ENCODE measurements at places on chromosomes 6 and 20.
A peak's percentile ranks its signal among the peaks of the same experiment; 100 is the strongest.

DNA sequence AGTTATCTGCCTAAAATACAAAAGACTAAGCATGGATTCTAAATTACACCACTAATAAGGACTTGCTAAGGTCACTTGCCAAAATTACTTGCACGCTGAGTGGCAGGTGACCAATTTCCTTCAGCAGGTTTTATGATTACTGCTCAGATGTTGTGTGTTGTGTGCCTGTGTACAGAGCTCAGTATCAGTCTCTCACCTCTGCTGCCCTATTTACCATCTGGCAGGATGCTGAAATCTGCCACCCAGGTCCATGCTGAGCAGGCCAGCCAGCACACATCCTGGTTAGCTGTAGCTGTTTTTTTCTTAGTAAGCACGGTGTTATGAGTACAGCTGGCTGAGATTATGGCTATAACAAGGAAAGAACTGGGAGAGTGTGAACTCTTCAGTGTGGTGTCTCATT lies 34.0 kb downstream of the ELOVL4 start:
- no peak for DNase-seq

DNA sequence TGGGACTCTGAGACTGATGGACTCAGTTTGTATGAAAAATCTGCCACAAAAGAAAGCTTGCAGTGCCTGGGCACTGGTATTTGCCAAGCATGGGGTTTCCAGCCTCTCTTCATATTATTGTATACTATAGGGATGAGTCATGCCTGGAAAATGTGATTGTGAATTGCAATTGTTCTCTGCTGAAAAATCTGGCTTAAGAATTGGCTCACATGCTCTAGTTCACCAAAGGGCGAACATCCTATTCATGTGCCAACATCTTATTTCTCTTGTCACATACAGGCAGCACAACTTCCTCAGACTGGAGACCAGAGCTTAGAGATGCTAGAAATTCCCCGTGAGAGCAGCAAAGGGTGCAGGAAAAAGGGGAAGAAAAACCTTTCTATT lies 103.6 kb upstream of the KCNK16 start:
- DNase-seq, result peak; percentile 31

DNA sequence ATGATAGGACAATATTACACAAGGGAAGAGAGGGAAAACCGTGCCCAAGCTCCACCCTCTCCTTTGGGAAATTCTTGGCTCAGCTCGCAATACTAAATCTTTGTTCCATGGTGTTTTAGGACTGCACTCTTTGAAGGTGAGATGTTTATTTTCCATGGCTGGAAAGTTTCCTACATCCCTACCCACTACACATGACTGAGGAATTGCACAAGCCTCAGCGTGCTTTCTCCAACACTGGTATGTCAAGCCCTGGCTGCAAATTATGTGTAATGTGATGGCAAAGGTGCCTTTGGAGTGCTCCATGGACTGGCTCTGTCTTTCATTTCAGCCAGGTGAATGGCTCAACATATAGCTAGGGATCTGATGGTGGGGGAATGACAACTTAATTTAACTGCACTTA lies 134.3 kb downstream of the ISM1 start:
- DNase-seq, result no peak

DNA sequence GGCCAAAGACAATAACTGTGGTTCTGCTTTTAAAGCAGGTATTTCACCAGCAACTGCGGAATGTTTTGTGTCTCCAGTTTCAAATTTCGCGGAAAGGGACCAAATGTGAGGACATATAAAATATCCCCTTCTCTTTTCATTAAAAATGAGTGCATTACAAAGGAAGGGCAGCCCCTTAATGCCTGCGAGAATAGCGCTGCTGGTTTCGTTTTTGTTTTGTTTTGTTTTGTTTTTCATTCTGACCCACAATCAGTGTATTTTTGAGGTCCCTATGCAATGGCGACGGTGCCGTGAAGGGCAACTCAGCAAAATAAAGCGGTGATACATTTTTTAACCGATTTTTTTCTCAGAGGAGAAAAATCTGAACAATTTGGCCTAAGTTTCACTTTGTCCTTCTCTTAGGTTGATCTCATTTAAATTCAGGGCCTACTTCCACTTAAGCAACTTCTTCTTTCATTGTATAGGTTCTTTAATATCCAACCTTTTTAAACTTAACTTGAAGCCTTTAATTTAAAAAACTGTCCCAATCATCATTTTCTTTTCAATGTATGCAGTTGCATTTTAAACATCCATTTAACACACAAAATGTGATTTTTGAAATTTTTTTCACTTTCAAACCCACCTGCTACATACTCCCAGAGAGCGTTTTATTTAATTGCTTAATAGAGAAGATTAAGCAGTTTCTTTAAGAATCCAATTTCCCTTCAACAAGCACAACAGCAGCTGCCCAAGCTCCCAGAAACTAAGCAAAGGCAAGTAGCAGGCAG lies 2.9 kb upstream of the HIVEP2 start:
- no peak for DNase-seq

GRCh38 chr6:128882991-128883611 lies at the start of gene LAMA2:
Gene LAMA2, plus strand, starts transcription at chr6:128883138. Its CDS starts 108 bp downstream, at chr6:128883246.
- no peak for DNase-seq

GRCh38 chr6:30837870-30838269 lies 46.4 kb upstream of the DDR1 start:
- DNase-seq, result no peak

DNA sequence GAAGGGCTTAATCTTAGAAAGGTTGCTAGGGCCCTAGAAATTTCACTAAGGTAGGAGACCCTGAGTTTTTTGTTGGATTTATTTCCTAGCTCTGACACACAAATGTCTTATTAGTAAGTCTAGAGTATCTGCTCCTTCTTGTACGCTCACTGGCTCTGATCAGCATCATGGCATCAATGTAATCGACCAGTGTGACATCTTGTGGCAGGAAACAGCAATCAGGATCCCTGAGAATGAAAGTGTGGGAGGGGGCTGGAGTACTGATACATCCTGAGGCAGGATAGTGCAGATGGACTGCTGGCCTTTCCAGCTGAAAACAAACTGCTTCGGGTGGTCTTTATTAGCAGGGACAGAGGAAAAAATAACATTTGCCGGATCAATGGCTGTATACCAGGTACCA lies 10.0 kb upstream of the CST7 start:
- DNase-seq, result no peak

DNA sequence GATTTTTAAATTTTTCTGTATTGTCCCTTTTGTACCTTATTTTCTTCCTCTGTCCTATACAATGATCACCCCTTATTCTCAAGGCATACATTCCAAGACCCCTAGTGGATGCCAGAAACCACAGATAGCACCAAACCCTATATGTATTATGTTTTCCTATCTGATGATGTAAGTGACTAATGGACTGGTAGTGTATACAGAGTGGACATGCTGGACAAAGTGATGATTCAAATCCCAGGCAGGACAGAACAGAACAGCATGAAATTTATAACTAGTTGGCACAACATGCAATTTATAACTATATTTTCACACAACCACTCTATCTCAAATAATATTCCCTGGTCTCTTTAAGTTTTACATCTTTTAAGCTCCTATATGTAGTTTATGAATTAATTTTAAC lies 205.6 kb upstream of the FLRT3 start:
- no peak for DNase-seq

GRCh38 chr6:145964948-145965366 lies 799 bp upstream of the SHPRH start:
- DNase-seq, result no peak

GRCh38 chr6:122154912-122155575 lies 244.4 kb upstream of the HSF2 start:
- no peak for DNase-seq

- no peak for DNase-seq
Measured at GRCh38 chr6:107554326-107554725, 64.4 kb downstream of the SOBP start.

DNA sequence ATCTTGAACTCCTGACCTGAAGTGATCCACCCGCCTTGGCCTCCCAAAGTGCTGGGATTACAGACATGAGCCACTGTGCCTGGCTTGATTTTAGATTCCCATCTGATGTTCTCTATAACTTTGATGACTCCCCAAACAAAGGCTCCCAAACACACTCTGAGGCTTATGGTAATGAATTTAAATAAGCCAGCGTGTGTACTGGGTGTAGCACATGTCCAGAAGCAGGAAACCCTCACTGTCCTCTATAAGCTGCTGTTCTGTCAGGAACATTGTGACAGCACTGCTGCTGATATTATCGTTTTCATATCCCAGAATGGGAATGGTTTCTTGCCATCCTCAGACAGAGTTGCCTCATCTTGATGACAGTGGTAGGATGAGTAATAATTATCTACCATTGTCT lies 54.1 kb upstream of the SALL4 start:
- no peak for DNase-seq

DNA sequence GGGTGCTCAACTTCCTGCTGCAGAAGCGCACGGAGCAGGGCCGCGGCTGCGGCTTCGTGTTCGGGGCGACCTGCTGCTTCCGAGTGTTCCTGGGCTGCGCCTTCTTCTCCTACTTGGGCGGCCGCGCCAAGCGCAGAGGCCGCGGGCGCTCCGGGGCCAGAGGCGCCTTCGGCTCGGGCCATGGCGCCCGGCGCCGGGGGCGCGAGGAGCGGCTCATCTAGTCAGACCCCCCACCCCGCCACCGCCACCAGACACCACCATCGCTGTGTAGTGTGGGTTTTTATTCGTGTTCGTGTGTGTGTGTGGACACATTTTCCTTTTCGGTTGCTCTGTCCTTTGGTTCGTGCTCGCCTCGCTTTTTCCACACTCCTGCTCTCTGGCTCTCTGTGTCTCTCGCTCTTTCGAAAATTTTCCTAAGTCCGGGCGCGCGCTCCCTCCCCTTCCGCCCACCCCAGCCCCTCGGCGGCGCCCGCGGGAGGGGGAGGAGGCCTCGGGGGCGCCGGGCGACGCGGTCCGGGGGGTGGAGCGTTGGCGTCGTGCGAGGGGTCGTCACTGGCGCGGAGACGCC lies 38.1 kb downstream of the GNAS start:
- DNase-seq, result no peak

- DNase-seq, result peak; percentile 95
Measured at GRCh38 chr6:22892452-22892851, 323.1 kb downstream of the HDGFL1 start.

- DNase-seq, result peak; percentile 32
Measured at GRCh38 chr6:114735025-114735735, 392.4 kb upstream of the HS3ST5 start.

GRCh38 chr6:167119670-167120582 lies 3.0 kb upstream of the CCR6 start:
- DNase-seq, result no peak

GRCh38 chr20:5482791-5483190 lies 166.0 kb upstream of the PROKR2 start:
- DNase-seq, result no peak

DNA sequence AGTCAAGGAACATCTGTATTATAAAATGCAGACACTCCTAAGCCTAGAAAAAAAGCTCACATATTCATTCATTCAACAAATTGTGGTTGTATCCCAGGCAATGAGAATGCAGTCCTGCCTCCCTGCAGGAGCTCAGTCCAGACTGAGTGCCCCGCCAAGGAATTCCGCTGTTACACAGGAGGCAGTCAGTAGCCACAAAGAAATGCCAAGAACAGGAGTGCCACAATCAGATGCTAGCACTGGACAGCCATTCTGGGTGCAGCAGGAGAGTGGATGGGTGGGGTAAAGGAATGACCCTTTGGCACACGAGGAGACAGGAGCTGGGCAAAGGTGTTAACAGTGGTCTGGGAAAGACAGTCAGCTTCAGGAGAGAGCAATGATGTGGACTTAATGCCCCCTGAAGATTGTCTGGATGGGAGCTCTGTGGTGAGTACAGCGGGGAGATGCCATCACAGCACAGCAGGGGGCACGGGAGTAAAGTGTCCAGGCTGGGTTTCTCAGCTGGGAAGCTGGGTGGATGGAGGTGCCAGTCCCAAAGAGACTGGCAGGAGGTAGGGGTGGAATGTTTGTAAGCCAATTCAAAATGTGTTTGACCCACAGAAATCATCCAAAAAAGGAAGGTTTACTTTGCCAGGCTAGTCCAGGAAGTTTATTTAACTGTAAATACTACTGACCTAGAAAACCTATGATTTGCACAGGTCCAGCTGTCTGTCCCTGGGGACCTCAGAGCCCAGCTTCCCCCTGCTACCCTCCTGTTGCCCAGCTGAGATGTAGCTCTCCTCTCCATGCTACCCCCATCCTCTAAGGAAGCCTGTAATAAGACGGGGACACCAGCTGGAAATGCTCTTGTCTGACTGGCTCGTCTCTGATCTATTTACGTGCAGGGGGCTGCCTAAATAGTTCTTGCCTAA lies 84.1 kb downstream of the SLC23A2 start:
- DNase-seq, result no peak

DNA sequence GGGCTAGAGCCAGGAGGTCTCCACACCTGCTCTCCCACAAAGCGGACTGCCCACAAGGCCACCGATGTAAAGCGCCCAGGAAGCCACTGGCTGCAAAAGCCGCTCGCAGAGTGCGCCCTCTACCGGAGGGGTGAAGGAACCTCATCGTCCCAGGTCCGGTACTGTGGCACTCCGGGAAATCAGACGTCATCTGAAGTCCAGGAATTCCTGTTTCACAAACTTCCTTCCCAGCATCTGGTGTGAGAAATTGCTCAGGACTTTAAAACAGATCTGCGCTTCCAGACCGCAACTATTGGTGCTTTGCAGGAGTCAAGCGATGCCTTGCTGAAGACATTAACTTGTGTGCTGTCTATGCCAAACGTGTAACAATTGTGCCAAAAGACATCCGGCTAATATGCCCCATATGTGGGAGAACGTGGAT lies 115.1 kb upstream of the ARID1B start:
- no peak for DNase-seq

DNA sequence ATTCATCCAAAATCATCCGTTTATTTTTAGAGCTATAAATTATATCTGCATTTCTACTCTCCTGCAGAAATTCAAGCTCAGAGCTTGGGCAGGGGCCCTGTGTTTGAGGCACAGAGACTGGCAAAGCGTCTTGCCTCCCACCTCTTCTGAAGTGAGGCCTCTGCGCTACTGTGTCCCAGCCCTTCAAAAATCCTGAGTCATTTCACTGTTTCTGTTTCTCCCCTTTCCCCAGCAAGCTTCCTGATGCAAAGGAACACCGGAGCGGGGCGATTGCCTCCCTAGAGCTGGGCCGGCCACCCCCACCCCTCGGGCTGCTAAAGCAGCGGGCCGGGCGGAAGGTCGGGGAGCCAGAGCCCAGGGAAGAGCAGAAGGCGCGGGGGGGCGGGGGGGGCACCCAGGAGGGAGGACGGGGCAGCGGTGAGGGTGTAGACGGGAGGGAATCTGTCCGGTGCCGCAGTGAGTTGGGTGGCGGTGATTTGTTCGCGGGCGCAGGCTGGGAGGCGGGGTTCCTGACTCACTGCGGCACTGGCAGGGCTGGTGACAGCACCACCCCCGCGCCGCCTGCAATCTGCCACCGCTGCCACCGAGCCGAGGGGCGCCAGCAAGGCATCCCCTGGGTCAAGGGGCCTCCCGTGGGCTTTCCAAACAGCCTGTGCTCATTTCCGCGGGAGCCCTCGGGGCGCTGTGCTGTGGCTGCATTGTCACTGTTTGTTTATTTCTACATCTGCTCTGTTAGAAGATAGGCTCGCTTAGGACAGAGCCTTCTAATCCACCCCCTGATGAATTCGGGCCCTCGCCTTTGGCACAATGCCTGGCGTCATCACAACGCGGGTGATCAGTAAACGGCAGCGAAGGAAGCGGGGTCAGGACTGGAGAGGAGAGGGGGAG lies 46.5 kb upstream of the SNAP25 start:
- DNase-seq, result no peak
